Eye (tissue), 1 donor: ENCODE measurements at places on chromosomes 4 and X.
A peak's percentile ranks its signal among the peaks of the same experiment; 100 is the strongest.

GRCh38 chr4:128863312-128864075 is 54.0 kb downstream of the JADE1 start:
- peak; percentile 95 for DNase-seq

GRCh38 chrX:25025615-25026014 is 9.8 kb upstream of the ARX start:
- DNase-seq = no peak

DNA sequence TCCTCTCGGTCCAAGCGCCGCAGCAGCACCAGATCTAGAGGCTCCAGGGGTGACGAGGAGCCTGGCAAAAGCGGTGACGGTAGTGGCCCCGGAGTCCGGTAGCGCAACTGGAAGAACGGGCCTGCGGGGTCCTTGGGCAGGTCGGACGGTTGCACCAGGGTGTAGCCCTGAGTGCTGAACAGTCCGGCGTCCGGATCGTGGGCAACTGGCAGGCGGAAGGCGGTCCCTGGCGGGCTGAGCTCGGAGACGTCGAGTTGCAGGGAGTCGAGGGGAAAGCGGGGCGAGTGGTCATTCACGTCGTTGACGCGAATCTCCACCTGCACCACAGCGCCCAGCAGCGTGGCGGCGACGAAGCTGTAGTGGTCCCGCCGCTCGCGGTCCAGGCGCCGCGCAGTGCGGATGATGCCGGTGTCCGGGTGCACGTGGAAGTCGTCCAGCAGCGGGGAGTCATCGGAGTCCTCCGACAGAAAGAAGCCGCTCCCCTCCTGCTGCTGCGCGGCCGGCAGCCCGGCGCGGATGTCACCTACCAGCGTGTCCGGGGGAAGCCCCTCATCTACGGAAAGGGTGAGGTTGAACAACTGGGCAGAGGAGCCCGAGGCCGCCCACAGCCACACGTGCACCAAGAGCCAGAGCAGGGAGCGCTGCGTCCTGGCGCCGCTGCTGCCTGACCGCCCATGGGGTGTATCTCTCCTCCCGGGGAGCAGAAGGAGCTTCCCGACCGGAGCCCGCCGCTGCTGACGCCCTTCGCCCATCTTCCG is 837 bp downstream of the DCHS2 start:
- DNase-seq = peak; percentile 86

- peak; percentile 6 for DNase-seq
Observed at GRCh38 chr4:78863991-78864390, 75.2 kb downstream of the PAQR3 start.

DNA sequence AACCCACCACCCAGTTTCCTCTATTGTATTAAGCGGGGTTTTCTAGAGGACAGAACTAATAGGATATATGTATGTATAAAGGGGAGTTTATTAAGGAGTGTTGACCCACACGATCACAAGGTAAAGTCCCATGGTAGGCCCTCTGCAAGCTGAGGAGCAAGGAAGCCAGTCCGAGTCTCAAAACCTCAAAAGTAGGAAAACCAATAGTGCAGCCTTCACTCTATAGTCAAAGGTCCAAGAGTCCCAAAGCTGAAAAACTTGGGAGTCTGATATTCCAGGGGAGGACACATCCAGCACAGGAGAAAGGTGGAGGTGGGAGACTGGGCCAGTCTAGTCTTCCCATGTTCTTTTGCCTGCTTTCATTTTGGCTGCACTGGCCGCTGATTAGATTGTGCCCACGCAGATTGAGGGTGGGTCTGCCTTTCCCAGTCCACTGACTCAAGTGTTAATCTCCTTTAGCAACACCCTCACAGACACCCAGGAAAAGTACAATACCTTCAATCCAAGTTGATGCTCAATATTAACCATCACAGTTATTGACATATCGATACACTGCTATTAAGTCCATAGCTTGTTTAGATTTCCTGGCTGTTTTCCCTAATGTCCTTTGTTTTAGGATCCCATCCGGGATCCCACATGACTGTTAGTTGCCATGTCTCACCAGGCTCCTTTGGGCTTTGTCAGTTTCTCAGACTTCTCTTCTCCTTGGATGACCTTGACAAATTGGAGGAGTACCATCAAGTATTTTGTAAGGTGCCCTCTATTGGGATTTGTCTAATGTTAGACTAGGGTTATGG is 12.2 kb downstream of the UCHL1 start:
- no peak for DNase-seq

DNA sequence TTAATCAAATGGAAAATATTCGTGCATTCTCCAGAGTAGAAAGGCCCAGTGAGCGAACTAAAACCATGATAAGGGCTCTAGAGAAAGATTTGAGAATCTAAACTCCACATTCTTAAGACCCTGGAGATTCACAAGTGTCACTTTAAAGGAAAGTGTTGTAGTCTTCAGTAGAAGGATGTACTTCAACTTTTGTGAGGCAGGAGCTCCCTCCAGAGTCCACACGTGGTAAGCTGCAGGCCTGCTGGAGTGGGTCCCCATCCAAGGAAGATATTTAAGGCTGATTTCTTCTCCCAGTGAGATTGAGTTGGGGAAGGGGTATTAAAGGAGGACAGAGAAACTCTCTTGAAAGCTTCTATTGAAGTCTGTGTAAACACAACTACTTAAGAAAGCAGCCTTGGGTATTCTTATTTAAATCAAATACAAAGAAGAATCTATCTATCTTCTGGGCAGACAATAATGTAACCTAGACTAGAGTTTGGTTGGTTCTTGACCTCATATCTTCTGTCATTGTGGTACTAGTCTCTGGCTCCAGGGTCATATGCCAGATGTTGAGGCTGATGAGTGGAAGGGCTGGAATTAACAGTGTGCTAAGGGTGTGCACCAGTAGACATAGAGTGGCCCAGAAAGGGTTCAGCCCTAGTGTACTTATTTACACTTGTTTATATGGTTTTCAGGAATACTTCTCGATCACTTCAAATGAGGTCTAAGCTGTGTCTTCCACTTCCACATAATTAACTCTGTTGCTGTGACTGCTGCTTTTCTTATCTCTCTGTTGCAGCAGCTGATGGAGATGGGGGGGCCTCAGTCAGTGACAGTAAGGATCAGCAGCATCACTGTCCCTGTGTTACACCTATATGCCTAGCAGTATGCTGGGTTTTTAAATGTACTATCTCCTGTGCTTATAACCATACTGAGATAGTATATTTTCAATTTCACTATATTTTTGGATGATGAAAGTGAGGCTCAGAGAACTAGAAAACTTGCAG is 76.1 kb downstream of the HMGB2 start:
- DNase-seq = peak; percentile 84

- DNase-seq = no peak
Observed at GRCh38 chrX:66625525-66625924, 13.4 kb downstream of the EDA2R start.

- DNase-seq = no peak
Observed at GRCh38 chr4:100848841-100849240, 331.0 kb upstream of the EMCN start.

DNA sequence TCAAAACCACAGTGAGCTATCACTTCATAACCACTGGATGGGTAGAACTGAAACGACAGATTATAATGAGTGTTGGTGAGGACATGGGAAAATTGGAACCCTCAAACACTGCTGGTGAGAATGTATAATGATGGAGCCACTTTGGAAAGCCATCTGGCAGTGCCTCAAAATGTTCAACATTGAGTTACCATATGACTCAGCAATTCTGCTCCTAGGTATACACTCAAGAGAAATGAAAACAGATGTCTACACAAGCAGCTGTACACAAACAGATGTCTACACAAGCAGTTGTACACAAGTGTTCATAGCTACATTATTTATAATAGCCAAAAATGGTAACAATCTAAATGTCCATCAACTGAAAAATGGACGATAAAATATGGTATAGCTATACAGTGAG is 143.9 kb downstream of the PDGFRA start:
- DNase-seq = no peak

DNA sequence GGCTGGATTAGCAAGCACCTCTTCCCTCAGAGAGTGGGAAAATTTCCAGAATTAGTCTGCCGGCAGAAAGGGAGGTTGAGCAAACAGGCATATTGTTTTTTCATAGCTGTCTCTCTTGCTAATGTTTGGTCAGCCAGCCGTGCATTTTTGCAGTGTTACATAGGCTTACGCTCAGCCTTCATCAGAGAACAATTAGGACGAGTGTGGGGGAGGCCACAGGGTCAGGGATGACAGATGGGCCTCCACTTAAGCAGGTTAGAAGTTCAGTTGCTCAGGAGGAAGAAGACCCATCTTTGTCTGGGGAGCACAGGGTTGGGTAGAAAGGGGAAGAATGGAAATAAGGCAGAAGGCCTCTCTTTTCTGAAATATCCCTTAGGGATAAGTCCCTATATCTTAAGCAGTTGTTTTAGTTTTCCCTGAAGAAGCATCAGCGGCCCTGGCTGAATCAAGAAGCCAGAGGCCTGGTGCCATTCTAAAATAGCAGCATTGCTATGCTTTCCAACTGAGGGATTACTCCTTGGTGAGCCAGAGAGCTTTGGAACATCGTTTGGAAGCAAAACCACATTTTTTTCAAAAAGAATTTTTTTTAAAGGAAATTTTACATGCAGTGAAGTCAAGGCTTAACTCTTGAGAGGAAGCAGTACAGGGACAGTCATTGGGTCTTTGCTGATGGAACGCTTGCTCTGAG is 118.8 kb downstream of the SMIM20 start:
- DNase-seq = peak; percentile 81

DNA sequence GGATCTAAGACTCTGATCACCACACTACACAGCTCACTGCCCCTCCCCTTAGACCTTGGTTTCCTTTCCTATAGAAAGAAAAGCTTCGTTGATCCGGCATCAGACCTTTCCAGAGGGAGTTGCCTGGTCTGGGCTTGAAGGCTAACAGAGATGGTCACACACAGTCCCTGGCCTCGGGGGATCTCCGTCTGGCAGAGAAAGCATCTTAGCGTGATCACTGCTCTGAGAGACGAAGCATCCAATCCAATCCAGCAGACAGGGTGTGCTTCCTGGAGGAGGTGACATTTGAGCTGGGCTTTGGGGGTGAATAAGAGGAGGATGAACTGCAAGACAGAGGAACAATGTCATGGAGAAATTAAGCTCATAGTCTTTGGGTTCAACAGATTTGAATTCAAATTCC is 49.5 kb downstream of the HTRA3 start:
- DNase-seq = no peak

DNA sequence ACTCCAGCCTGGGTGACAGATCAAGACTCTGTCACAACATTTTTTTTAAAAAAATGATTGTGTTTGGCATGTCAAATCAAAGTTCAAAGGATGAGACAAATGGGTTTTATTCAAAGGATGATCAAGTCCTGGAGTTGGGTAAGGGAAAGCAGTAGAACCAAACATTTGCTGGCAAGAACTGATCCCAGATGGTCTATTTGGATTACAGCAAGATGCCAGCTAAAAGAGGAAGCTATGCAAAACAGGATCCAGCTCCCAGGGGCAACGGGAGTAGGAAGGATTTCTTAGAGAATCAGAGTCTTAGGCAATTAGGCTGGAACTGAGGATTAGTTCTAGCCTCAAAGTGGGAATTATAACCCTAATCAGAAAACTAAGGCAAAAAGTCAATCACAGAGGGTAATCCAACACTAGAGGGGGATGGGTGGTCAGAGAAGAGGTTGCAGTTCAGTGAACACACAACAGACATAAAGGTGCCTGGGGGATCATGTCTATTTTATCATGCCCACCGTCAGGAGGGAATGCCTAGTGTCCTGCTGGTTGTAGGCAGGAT is 133.0 kb upstream of the PLS3 start:
- DNase-seq = no peak

DNA sequence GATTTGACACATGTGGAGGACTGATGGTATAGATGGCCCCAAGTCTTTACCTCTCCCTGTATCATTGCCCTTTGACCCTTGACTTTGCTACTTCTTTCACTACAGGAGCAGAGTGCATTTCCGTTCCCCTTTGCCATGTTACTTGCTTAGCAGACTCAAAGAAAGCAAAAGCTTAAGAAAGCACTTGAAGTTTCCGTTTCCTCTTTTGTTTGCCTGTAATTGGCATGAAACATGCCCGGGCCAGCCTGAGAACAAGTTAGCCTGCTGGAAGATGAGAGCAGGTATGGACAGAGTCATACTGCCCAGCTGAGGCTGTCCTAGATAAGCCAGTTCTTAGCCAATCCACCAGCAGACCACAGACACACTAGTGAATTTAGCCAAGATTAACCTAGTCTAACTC is 206.0 kb downstream of the BCOR start:
- DNase-seq = no peak

DNA sequence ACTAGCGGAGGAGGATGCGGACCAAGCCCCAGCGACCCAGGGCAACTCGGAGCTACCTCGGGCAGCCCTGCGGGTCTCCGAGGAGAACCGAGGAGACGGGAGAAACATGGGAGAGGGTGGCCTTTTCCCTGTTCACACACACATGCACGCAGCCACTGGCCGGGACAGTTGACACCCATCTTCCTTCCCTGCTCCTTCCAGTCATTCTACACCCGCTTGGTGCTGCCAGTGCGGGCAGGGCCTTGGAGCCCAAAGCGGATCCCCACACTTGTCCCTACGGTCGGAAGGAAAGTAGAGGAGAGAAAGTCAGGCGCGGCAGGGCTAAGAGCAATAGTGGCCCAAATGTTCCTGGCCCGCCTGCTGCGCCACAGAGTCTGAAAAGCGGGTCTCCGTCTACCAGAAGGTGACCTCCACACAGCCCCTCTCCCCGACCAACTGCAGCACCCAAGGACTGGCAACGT is 1.1 kb upstream of the PPP3CA start:
- DNase-seq = no peak

DNA sequence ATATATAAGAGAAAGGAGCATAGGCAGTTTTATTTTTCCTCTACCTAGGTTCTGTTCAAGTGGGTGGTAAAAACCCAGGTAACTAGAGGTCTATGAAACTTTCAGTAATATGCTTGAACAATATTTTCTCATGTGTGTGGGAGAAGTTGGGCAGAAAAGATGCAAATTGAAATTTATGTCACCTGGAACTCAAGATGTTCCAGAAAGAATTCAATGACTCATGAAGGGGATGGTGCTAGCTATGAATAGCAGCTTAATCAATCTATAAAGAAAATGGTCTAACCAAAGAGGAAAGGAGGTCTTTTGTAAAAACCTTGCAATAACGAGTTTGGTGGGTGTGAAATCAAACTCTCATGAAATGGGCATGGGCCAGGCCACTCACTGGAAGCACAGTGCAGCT is 263.8 kb downstream of the INPP4B start:
- DNase-seq = no peak

DNA sequence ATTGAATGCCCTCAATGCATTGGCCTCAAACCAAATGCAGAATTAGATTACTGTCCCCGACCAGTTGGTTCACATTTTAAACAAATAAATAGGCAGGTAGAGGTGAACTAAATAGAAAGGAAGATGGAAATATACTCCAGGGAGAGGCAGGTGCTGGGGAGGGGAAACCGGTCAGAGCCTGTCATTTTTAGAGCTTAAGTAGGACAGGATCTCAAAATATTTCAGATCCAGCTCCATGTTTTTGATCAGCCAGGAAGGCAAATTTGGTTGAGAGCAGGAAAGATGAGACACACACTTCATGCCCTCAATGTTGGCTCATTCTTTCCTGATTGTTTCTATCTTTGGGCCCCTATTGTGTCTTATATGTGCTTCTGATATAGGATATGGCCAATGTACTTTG is 206.7 kb downstream of the SHROOM3 start:
- no peak for DNase-seq
